PC-9 (cell line): ENCODE measurements at places on chromosomes 4 and X. TPM values are rescaled to one million over a fixed set of nuclear protein-coding genes. Genes with fewer than 3 reads are reported as not detected.
A peak's percentile ranks its signal among the peaks of the same experiment; 100 is the strongest.

DNA sequence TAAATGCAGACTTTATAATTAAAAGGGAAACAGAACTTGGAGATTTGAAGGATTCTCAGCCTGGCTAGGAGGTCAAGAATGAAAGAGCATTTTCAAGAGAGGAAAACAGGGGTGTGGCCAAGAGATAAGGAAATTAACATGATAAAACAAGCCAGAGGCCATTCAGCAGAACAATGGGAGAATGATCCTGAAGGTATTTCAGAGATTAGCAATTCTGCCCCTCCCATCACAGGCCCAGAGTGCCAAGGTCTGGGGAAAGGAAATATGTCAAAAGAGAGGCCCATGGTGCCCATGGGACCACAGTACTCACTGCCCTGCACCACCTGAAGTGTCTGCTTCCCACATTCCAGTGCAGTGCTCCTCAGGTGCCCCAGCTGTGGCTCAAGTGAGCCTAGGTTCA, 188.5 kb upstream of the STS start:
- DNase-seq, result no peak

- DNase-seq, result no peak
Observed at GRCh38 chr4:27861381-27861787, 1000.7 kb downstream of the STIM2 start.

DNA sequence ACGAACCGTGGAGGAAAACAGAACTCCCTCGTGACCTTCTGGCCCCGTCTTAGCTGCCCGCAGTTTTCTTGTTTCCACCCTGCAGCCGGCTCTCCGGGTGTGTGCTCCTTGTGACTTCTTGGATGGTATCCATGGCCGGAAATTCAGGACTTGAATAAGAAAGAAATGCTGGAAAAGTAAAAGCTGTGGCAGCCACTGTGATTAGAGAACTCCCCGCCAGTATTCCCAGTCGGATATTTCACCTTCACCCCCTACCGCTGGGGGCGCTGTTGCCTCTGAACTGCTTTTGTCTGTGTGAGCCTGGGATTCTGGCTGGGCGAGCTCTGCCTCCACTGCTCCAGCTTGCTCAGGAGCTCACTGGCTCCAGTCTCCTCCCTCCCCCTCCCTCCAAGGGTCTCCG, 41.5 kb upstream of the CYP4V2 start:
- DNase-seq, result no peak

DNA sequence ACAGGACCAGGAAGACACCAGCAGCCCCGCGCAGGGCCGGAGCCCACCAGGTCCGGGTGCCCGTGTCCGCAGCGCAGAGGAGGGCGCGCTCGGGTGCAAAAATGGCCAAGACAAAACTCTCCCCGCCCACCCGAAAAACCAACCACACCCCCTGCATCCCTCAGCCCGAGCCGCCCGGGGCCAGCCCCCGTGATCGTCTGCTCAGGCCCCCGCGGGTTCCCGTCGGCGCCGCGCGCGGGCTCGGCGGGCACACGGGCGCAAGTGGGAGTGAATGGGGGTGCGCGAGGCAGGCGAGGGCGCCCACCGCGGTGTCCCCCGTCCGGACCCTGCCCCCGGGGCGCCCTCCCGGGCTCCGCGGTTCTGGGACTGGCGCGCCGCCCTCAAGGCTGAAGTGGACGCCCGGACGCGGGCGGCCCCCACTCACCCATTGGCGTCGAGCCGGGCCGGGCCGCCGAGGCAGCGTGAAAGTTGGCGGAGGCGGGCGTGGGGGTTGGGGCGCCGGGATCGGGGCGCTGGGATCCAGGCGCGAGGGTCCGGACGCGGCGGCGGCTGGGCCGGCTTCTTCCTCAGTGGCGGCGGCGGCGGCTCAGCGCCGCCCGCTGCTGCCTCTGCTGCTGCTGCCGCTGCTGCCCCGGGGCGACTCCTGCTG, 393 bp downstream of the SH3KBP1 start:
- DNase-seq, result no peak

- DNase-seq, result no peak
Observed at GRCh38 chr4:75723163-75724065, 963 bp upstream of the USO1 start.

GRCh38 chrX:142733327-142733726, 292.4 kb upstream of the SPANXN4 start:
- DNase-seq, result no peak

DNA sequence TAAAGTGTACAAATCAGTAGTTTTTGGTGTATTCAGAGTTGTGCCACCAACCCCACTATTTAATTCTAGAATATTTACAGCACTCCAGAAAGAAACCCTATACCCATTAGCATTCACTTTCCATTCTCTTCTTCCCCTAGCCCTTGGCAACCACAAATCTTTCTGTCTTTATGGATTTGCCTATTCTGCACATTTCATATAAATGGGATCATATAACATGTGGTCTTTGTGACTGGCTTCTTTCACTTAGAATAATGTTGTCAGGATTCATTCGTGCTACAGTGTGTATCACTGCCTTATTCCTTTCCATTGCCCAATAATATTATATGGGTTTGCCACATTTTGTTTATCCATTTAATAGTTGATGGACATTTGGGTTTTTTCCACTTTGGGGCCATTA, 32.2 kb downstream of the SGMS2 start:
- DNase-seq, result no peak

- DNase-seq, result peak; percentile 11
Observed at GRCh38 chr4:54165438-54165837, 63.7 kb upstream of the PDGFRA start.

DNA sequence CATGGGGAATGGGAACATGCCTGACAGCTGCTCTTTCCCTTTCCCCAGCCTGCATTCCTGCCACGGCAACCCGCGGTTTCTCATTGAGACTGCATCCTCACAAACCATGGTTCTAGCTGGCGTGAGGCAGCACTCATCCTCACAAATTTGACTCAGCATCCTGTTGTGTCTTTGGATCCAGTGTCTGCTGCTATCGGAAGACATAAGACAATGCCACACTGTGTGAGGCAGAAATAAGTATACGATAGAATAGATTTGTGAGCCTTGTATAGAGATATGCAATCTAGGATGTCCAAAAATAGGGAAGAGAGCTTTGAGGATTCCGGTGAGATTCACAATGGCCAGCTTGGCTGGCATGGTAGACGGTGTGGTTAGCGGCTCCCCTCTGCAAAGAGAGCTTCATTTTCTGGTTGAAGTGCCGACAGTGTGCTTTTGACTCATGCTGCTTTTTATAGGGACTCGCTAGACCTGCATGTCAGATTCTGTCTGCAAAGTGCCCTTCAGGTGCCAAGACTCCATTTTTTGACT, 161.3 kb upstream of the PSAPL1 start:
- DNase-seq, result no peak

GRCh38 chr4:163701916-163702315, 207.4 kb downstream of the TMA16 start:
- no peak for DNase-seq

DNA sequence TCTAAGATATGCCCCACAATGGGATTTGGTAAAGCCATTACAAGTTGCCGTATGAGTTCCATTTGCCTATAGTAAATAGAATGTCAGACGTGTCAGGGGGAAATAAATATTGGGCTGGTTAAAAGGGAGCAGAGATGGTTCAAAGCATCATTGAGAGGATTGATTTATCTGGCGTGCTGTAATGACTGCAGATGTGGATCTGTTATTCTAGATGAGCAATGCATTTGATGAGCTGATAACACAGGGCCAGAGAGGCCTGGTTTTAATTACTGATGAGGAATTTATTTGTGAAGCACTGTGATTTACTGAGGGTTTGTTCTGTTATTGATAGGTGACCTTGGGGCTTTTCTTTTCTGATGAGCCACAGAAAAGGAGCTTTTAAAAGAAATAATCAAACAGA, 62.5 kb downstream of the DACH2 start:
- no peak for DNase-seq

GRCh38 chr4:74886484-74886883, 46.4 kb upstream of the PARM1 start:
- no peak for DNase-seq

DNA sequence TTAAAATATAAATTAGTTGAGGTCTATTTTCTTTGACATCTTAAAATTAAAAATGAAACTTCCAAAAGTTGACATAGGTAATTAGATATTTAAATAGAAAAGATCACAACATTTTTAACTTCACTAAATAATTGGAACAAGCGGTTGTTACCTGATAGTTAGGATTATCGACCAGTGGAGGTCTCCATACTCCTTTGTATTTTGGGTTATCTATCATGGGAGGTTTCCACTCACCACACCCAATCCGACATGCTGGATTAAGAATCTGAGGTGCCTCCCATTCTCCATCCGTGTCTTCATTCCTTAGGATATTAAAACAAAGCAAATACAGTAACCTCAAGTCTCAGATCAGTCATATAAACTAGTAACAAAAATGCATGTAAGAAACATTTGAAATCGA, 22.2 kb downstream of the SCOC start:
- no peak for DNase-seq

GRCh38 chr4:156248917-156249316, 295.3 kb upstream of the CTSO start:
- no peak for DNase-seq

DNA sequence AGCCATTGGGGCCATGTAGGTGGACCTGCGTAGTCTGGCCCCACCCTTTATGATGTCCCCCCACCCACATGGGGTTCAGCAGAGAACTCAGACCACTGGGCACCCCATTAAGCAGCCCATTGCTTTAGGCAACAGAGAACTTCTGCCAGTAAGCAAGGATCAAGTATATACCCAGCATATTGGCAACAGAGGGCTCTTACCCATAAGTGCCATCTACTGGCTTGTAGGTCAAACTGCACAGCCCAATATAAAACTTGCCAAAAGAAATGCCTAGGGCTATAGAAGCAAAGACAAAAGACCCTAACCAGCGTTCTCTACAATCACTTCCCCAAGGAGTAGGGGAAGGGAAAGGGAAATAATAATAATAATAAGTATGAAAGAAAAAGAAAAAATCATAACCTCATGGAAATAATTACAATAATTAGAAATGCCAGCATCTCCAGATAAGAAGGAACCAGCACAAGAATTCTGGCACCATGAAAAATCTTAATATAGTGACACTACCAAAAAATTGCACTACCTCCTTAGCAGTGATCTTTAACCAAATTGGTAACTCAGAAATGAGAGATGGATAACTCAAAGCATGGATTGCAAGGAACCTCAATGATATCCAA, 1090.7 kb downstream of the FAT4 start:
- DNase-seq, result no peak

DNA sequence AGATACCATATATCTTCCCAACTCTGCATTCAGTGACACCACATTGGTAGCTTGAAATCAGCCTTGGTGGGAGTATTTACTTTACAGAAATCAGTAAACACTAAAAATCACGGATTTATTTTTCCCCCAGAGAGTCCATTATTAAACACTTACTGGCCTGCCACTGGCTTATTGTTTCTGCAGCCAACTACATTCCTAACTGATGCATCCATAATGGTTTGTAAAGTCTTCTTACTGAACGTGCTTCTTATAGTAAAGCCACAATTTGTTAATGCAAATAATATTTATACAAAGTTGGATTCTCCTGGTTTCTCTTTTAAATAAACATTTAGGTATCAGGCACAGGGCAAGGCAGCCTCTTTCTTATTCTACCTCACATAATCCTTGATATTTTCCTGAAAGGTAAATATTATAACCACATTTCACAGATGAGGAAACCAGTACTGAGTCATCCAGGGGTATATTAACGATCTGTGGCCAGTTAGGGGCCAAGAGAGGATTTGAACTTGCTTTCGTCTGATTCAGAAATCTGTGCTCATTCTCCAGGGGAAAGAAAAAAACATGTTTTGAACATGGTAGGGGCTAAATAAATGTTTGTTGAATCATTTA, 136.5 kb downstream of the RAB28 start:
- DNase-seq, result no peak

GRCh38 chr4:130074096-130074495, 978.1 kb downstream of the C4orf33 start:
- no peak for DNase-seq

- no peak for DNase-seq
Observed at GRCh38 chr4:27966664-27967063, 1106.0 kb downstream of the STIM2 start.

- no peak for DNase-seq
Observed at GRCh38 chrX:154333837-154334271, 38.3 kb downstream of the TKTL1 start.

DNA sequence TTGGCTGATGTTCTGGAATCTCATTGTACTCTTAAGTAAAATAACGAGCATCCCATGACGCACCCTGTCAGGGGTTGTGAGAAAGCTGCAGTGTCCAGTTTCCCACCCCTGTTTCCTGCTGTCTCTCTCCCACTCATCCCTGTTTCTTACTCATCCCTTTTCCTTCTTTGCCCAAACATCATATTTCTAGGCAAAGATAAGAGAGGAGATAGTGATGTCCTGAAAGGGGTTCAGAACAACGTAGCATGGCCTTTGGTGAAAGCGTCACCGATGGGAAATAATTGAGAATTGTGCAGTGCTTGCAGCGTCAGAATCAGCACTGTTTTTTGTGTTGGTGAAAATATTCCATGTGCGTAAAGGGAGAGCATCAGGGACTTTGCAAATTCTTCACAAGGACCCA, 23.5 kb upstream of the TMEM165 start:
- no peak for DNase-seq

GRCh38 chr4:54554339-54554990, 103.3 kb upstream of the KIT start:
- DNase-seq, result no peak

GRCh38 chr4:147056940-147057610, 111.4 kb upstream of the TTC29 start:
- no peak for DNase-seq

GRCh38 chr4:128751354-128751753, 58.1 kb upstream of the JADE1 start:
- DNase-seq, result no peak

GRCh38 chr4:23483320-23483960, 406.4 kb downstream of the PPARGC1A start:
- no peak for DNase-seq

DNA sequence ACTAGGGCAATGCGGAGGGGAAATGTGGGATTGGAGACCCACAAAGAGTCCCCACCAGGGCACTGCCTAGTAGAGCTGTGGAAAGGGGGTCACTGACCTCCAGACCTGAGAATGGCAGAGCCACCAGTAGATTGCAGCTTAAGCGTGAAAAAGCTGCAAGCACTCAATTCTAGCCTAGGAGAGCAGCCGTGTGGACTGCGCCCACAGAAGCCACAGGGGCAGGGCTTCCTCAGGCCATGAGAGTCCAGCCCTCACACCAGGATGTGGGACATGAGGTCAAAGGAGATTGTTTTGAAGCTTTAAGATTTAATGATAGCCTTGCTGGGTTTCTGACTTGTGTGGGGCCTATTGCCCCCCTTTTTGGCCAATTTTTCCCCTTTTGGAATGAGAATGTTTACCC, 379.0 kb downstream of the INPP4B start:
- no peak for DNase-seq

LPAR4 gene
- total RNA-seq, result not detected in 2 replicates

RPA4 gene
- 0.46 and 0.93 TPM in 2 replicates for total RNA-seq

MEPE gene
- total RNA-seq, result not detected in 2 replicates

SMIM10L2A gene
- not detected in 2 replicates for total RNA-seq

ARHGAP6 gene
- total RNA-seq, result not detected in 2 replicates

PGM2 gene
- 27.3 and 32.5 TPM in 2 replicates for total RNA-seq

SERTM2 gene
- not detected in 2 replicates for total RNA-seq

LRIT3 gene
- total RNA-seq, result not detected in 2 replicates

GPC4 gene
- 4.4 and 4.7 TPM in 2 replicates for total RNA-seq

CENPU gene
- total RNA-seq, result 25.5 and 47.7 TPM in 2 replicates
